ENCODE measurements at places on chromosomes 1 and 21.

DNA sequence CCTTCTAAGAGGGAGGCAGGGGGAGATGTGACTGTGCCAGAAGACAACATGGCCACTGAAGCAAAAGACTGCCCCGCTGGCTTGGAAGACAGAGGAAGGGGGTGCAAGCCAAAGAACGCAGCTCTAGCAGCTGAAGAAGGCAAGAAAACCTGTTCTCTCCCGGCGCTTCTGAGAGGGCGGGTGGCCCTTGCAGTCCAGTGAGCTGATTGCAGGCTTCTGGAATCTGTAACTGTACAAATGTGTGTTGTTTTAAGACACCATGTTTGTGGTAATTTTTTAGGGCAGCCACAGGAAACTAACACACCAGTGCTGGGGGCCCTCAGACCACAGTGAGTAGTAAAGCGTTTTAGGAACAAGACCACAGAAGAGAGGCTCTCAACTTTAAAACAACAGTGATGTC, 47.0 kb downstream of the CD46 start:
- no peak for DNase-seq

DNA sequence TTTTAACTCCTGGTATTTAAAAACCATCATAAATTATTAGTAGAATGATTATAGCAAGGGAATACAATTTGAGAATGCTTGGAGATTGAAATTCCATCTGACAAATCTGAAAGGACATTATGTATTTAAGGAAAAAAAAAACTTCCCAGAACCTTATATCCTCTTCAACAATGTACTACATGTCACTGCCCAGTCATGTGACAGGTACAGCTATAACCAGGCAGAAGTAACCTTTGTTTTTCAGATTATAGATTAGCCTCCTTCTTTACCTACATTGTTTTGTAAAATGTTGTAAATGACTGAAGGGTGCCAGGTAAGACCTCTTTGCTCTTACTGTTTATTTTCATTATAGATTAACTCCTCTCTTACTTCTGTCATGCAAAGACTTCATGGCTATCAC, 96.9 kb downstream of the KCNJ6 start:
- no peak for DNase-seq

DNA sequence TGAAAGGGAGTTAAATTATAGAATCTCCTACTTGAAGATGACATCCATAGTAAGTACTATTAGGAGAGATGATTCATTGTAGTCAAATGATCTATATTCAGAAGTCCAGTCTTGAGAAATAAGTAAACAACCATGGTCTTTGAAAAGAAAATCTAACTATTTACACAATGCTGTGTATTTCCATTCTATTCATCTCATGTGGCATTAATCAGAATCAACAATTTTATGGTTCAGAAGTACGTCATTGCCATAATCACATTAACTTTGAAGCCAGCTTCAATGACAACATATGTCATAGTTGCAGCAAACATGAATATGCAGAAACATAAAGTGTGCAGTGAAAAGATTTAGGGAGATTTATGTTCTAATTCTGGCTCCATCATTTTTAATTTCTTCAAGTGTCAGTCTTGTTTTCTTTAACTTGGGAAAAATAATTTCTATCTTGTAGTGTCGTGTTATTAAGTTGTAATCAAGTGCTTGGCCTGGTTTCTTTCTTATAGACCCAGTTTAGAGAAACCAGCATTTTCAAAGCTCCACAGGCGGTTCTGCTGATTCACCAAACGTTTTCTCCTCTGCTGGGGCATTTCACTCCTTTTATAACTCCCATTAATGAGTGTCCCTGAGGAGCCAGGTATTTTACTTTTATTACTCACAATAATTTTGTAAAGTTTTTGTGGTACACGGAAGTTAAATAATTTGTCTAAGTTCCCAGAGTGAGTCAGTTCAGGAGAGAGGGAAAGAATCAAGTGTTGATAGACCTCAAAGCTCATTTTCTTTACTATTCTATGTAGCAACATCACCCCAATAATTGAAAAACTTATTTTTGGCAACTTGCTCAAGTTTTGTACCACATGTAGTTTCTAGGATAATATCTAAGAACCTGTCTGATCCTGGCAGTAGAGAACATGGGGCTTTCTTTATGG, 35.9 kb upstream of the PTGS2 start:
- DNase-seq: no peak

- no peak for DNase-seq
Measured at GRCh38 chr1:85091671-85092280, 43.5 kb upstream of the MCOLN3 start.

DNA sequence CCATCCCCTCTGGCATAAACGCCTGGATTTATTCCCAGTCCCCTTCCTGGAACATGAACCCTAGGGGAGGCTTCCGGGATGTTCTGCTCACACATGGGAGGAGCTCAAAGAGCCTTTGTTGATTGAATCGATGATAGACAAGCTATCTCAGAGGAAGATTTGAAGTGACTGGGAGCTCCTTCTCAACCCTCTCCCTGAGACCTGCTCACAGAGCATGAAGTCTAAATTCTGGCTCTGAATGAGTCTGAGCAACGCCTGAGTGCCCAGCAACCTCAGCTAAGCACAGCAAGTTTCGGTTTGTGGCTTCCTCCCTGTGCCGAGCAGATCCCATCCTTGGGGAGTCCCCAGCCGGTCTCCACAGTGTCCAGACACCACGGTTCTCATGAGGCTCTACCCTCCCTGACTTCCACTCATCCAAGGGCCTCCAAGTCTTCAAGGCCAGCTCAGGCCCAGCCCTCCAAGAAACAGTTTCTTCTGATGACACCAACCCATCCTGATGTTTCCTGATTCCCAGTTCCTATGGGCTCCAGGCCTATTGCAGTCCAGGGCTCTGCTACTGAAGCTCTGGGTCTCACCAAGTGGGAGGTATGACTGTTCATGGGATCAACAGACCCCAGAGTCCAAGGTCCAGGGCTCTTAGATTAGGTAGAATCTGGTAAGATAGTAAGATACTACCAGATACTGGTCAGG, 190.8 kb downstream of the DYRK1A start:
- no peak for DNase-seq

GRCh38 chr1:107545056-107545577, 404.3 kb downstream of the NTNG1 start:
- no peak for DNase-seq

- no peak for DNase-seq
Measured at GRCh38 chr1:181655756-181656155, 172.4 kb downstream of the CACNA1E start.

- DNase-seq: no peak
Measured at GRCh38 chr1:229657993-229658755, 32.1 kb downstream of the URB2 start.

GRCh38 chr1:12426030-12426429, 192.0 kb downstream of the DHRS3 start:
- no peak for DNase-seq

- no peak for DNase-seq
Measured at GRCh38 chr1:55159571-55159970, 55.6 kb downstream of the USP24 start.

- no peak for DNase-seq
Measured at GRCh38 chr1:216461466-216461865, 38.2 kb upstream of the USH2A start.

DNA sequence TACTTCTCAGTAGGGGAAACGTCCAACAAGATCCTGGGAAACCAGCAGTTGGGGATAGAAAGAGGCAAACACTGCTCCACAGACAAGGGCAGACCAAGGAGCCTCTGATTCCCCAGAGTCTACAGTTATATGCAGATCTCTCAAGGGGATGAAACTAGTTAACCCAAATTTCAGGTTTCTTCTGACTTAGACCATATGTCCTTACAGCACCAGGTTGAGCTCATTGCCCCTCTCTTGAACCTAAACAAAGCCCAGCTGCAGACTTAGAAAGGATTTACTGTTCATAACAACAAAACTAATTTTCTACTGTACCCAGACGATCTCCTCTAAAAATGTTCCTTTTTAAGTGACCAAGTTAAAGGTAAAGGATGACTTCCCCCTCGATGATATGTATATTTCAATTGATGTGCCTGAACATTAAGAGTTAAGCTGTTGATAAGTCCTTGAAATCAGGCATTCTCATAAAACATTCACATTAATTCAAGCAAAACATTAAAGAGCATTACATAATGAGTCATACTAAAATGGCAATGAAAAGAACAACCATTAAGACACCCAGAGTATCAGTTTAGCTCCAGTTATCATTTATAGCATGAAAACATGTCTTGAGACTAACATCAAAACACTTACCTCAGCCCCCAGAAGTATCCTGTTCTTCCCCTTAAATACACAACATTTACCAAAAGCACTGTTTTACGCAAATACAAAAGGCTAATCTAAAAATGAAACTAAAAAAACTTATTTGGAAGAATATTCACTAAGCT, 24.1 kb downstream of the SMYD3 start:
- no peak for DNase-seq

- DNase-seq: no peak
Measured at GRCh38 chr1:10440305-10440704, 9.5 kb upstream of the CORT start.
